Colonic mucosa (tissue), 4 donors: ENCODE measurements at places on chromosomes 1 and 21. TPM values are rescaled to one million over a fixed set of nuclear protein-coding genes. Genes with fewer than 3 reads are reported as not detected.

ERICH3 gene
- total RNA-seq = 0.16 TPM

KANK4 gene
- total RNA-seq = 0.96 TPM

FMO1 gene
- not detected for total RNA-seq

IGFN1 gene
- 0.12 TPM for total RNA-seq

TRIM67 gene
- 0.03 TPM for total RNA-seq

ARTN gene
- total RNA-seq = 8.3 TPM

GABPA gene
- total RNA-seq = 24.9 TPM

OR10Z1 gene
- total RNA-seq = not detected

LENEP gene
- not detected for total RNA-seq

OPRD1 gene
- total RNA-seq = 0.16 TPM

AVPR1B gene
- 0.89 TPM for total RNA-seq

C1QTNF12 gene
- 21.3 TPM for total RNA-seq

S100A16 gene
- total RNA-seq = 232 TPM

IVL gene
- not detected for total RNA-seq

NKAIN1 gene
- not detected for total RNA-seq

NEXN gene
- 10.9 TPM for total RNA-seq

GIPC2 gene
- 26.7 TPM for total RNA-seq

TMEM52 gene
- total RNA-seq = 3.5 TPM

C1orf94 gene
- total RNA-seq = not detected

TCP10L gene
- total RNA-seq = 1.2 TPM

SRSF10 gene
- total RNA-seq = 76.8 TPM

LEFTY1 gene
- 201 TPM for total RNA-seq

C1orf141 gene
- not detected for total RNA-seq

KRTAP10-8 gene
- not detected for total RNA-seq

C1orf226 gene
- 54.0 TPM for total RNA-seq

CHRNB2 gene
- total RNA-seq = 0.07 TPM

HEYL gene
- 2.4 TPM for total RNA-seq

SPRR1B gene
- total RNA-seq = not detected

RAVER2 gene
- 43.0 TPM for total RNA-seq
